ENCODE measurements at places on chromosomes 11 and 22.

DNA sequence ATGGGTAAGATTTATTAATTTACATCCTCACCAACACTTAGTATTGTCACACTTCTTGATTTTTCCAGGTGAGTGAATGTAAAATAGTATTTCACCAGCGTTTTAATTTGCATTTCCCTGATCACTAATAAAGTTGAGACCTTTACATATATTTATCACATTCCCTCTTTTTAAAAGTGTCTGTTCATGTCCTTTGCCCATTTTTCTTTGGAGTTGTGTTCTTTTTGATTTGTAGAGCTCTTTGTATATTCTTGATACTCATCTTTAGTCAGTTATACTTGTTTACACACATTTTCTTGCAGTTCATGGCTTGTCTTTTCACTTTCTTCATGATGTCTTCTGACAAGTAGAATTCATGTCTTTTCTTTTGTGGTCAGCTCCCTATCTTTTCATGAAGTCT, 2.2 kb upstream of the PLAAT5 start:
- DNase-seq = no peak

GRCh38 chr11:8257003-8257664, 6.5 kb downstream of the LMO1 start:
- DNase-seq = no peak

DNA sequence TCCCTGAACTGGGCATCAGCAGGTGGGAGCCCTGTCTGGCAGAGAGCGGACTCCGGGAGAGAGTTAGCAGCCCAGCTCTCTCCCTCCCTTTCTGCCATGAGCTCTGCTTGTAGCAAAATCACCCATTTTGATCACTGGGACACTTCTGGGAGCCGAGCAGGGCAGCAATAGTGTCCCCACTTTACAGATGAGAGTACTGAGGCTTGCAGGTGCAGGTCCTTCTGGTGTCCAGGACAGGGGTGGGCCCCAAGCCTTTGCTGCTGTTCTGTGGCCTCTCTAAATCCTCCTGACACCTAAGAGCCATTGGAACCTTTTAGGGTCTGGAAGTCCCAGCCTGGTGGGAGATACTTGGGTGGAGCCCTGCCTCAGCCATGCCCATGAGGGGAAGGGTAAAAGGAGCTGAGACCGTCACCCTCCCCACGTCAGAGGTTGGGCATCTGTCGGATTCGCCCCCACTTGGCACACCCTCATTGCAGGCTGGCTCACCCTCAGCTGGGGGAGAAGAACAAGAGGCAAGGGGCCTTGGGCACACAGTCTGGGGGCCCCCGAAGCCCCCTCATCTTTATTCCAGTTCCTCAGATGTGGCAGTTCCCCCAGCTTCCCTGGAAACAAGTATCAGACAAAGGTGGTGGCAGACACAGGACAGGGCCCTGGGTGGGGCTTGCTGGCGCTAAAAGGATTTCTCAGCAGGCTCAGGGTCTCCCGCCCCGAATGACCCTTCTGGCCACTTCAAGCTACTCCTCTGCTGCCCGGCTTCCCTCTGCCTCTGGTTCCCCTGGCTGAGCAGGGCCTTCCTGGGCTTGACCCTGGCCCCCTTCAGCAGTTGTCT, 4.5 kb downstream of the RIN1 start:
- DNase-seq = no peak

DNA sequence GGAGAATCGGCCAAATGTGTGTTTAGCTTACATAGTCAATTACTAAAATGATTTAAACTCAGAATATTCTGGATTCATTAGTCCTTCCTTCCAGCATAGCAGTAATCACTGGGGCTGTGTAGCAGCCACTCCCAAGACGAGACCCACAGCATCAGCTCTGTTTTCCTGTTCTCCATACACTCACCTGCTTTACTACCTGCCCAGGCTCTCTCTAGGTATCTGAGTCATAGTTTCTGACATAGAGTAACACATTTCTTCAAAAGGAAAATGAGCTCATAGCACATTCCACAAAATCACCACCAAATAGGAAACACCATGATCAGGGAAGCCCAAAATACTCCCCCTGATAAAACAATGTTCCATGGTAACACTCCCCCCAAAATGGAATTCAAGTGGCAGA, 22.9 kb downstream of the MORC2 start:
- no peak for DNase-seq

DNA sequence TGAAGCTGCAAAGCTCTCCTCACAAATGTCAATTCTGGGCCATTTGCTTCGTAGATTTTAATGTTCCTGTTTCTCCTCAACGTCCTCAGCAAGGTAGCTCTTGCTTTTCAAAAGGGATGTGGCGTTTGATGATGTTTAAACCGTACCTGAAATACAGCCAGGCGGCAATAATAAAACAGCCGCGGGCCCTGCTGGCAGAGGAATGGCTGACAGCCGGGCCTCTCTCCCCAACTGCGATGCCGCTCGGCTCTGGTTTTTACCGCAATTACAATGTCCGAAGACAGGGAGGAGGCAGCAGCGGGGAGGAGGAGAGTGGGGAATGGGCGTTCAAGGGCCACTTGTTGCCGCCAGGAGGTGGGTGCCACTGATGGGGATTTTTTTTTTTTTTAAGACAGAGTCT, 27.5 kb downstream of the MACROD1 start:
- DNase-seq = no peak

DNA sequence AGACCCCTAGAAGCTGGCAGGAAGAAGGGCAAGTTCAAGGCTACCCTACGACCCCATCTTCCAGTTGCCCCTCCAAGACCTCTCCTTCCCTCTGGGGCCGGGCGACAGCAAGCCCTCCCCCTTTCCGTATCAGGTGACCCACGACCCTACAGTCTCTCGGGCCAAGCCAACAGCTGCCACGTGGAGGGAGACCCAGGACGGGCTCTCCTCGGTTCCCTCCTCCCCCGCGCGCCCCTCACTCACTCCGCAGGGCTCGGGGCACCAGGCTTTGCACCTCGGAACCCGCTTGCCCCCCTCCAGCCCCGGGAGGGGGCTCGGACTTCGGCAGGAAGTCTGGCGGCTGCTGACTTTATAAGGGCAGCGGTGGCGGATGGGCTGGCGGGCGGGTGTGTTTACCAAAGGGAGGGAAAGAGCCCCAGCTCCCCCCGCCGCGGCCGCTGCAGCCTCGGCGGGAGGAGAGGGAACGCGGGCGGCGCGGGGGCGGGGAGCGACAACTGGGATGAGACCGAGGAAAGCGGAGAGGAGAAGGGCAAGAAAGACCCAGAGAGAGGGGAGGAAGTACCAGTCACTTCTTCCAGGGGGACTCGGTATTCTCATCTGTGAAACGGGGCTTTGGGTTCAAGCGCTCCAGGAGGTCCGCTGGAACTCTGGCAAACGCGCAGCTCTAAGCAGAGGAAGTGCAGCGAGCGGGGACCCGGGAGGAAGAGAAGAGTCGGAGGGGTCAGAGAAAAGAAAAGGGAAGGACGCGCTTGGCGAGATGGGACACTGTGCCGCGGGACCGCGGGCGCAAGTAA, 767 bp downstream of the SLC43A1 start:
- DNase-seq = peak; percentile 67
